ENCODE measurements at places on chromosomes 2 and 18.
A peak's percentile ranks its signal among the peaks of the same experiment; 100 is the strongest.

DNA sequence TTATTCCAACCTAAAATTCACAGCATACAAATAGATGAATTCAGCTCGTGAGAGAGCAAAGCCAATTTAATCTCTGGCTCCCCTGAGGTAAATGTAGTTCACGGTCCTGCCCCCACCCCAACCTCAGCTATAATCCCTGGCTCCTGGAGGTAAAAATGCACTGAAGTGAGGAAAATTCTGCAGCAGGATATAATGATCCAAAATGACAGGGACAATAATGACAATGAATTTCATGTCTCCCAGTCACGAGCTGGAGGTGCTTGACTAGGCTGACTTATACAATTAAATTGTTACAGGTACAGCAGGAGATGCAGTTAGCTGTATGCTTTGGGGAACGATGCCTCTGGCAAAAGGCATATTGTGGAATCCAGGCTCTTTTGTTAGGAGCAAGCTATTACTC is 82.0 kb downstream of the GPD2 start:
- DNase-seq: no peak

DNA sequence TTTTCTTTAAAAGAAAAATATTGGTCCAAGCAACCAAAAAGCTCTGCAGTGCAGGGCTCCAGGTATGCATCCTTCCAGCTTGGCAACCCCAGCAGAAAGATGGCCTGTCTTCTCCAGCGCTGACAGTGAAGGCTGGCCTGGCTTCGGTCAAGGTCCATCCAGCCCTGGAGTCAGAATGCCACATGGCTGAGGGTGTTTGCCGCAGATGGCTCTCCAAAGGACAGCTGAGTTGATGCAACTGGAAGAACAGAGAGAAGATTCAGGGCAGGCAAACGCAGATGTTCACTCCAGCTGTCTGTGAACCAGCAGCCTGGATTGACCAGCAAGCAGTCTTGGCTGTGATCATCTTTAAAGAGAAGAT is 51.4 kb downstream of the MARCO start:
- no peak for DNase-seq

DNA sequence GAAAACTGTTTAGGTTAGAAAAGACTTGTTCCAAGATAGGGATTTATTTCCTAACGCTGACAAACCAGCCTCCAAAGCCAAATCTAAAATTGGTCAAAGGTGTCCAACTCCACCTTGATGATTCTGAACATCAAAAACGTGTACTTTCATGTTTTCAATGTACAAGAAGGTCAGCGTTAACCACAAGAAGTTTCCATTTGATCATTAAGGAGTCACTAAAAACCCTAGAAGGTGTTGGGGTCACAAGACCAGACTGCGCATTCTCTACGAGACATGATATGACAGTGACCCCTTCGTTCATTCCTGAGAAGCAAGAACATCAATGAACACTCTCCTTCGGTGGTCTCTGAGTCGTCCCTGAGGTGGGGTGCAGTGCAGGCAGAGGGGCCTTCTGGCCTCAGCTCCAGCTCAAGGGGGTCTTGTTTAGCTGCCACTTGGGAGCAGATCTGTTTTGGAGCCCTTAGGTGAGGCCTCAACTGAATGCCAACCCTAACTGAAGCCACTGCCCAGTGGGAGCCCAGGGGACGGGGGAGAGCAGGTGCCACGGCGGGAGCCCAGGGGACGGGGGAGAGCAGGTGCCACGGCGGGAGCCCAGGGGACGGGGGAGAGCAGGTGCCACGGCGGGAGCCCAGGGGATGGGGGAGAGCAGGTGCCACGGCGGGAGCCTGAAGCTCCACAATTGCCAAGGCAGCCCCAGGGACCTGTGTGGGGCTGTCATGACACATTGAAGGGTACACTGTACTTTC is 55.2 kb downstream of the PARD6G start:
- DNase-seq: no peak

DNA sequence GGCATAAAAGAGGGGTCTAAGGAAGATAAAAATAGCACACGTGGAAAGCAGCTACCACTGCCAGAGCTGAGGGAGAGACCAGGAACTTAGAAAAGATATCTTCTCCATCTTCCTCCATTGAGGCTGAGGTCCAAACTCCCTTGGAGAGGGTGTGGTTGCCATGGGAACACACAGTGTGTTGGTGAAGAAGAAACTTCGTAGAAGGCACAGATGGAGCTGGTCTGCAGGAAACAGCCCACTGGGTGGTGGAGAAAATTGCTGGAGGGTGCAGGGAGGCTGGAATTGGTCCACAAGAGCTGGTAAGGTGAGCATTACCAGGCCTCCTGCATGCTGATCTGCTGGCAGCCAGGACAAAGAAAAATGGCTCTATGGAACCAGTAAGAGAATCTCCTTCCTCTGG is 191.0 kb downstream of the HRH4 start:
- no peak for DNase-seq

DNA sequence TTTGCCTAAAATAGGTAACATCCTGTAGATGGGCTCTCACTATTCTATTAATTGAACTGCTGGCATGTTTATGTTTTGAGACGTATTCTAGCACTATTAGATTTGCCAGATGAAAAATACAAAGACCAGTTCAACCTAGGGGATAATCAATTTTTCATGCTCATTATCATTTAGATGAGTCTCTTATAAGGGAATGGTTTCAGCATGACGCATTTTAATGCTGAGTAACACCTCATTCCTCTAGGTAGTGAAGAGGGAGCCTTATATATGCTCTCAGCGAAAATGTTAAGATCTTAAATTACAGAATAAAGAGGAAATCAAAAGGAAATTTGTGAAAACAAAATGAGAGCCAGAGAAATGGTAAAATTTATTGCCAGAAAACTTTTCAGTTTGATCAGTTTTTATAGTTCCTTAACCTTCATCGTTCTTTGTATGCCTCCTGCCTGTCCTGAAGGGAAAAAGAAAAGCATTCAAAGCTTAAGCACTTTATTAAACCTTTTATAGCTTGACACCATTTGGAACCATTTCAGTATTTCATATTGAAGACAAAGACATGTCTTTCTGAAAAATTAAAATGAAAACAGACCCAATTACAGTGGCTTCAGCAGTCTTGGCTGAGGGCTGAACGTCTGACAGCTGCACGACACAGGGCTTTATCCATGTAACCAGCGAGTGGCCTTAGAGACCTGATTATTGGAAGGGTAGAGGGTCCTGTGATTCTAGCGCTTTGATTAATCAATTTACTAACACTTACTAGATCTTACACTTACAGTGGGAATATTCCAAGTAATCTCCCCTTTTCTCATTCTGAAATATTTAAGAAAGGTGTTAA is 112.8 kb downstream of the ADCYAP1 start:
- DNase-seq: no peak

DNA sequence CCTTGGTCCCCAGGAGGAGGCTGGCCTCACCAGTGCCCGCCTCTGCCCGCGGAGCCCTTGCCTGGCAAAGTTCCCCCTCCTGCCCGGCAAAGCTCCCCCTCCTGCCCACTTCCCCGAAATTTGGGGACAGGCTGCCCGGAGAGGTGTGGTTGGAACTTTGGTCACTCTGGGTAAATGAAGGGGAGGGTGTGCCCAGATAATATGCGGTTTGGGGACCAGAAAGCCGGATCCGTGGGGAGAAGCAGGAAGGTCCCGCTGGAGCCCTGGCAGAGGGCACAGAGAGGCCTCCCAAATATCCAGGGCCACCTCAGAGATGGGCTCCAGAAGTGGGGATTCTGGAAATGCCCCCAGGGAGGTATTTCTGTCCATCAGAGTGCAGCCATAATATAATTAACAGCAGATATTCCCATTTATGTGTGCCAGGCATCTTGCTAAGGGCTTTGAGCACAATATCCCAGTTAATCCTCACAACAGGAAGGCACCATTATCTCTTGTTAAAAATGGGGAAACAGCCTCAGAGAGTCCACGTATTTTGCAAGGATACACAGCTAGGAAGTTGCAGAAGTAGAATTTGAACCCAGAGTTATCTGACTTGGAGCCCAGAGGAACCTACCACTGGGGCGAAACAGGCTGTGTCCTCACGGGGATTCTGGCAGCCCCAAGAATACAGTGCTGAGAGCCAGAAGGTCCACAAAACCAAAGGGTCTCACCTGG is 914 bp downstream of the STEAP3 start:
- no peak for DNase-seq

- no peak for DNase-seq
Measured at GRCh38 chr2:148565272-148565894, 79.2 kb upstream of the EPC2 start.

- peak; percentile 5 for DNase-seq
Measured at GRCh38 chr2:101596333-101596732, 101.2 kb upstream of the MAP4K4 start.

All from epithelial cell of prostate (primary cell).